ENCODE measurements at places on chromosomes 16 and 17.

- DNase-seq: no peak
These were observed 14.7 kb downstream of the LAT start for GRCh38 chr16:28999577-28999976.

- no peak for DNase-seq
These were observed 138.9 kb upstream of the CA10 start for GRCh38 chr17:52297230-52298010.

GRCh38 chr17:37820995-37821713, 76.3 kb upstream of the HNF1B start:
- DNase-seq: no peak

DNA sequence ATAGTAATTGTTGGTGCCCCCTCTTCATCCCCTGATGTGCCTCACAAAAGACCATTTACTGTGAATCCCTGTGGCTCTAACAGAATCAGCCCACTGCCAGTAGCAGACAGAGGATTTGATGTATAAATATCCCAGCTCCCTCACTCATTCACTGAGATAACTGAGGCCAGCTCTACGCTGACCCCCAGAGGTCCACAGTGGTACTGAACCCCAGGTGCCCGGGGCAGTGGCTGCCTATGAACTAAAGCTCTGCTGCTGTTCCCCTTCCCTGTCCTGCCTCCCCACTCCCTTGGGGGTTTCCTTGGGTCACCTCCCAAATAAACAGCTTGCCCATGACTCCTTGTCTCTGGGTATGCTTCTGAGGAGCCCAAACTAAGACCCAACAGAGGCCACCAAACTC, 295.8 kb downstream of the FOXL1 start:
- no peak for DNase-seq

GRCh38 chr16:77856438-77857160, 68.2 kb downstream of the VAT1L start:
- DNase-seq: no peak

GRCh38 chr17:73686126-73686525, 41.9 kb upstream of the SDK2 start:
- DNase-seq: no peak
